ENCODE measurements at places on chromosomes 11 and 22.

GRCh38 chr22:50244420-50245213 is at the start of gene TUBGCP6:
TUBGCP6 (minus strand) TSS chr22:50245023; CDS start chr22:50244459, 564 bp downstream.
- peak; percentile 87 for DNase-seq

- no peak for DNase-seq
These were observed 32.2 kb upstream of the LDLRAD3 start for GRCh38 chr11:35911616-35912165.

GRCh38 chr11:36222831-36223635 is 66.2 kb downstream of the COMMD9 start:
- DNase-seq = no peak

GRCh38 chr22:50141891-50142363 is 28.6 kb upstream of the PANX2 start:
- no peak for DNase-seq

DNA sequence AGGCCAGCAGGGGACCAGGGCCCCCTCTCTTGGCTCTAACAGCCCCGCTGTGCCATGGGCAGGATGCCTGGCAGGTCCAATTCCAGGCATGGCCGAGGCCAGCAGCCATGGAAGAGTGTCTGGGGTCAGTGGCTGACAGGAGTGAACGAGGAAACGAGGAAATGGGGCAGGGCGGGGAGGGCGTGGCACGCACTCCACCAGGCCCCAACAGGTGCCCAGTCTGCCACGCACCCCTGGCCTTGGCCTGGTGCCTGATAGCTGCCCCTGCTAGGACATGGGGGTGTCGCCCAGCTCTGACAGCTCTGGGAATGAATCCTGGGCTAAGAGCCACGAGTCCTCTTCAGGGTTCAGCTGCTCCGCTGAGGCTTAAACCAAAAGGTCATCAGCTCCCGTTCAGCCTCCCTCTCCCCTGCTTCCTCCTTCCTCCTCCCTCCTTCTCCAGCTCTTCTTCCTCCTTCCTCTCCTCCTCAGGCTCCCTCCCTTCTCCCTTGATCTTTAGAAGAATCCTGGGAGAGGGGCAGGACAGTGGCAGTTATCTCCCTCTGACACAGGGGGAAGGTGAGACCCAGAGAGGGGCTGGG is 11.5 kb upstream of the TBC1D22A start:
- no peak for DNase-seq

DNA sequence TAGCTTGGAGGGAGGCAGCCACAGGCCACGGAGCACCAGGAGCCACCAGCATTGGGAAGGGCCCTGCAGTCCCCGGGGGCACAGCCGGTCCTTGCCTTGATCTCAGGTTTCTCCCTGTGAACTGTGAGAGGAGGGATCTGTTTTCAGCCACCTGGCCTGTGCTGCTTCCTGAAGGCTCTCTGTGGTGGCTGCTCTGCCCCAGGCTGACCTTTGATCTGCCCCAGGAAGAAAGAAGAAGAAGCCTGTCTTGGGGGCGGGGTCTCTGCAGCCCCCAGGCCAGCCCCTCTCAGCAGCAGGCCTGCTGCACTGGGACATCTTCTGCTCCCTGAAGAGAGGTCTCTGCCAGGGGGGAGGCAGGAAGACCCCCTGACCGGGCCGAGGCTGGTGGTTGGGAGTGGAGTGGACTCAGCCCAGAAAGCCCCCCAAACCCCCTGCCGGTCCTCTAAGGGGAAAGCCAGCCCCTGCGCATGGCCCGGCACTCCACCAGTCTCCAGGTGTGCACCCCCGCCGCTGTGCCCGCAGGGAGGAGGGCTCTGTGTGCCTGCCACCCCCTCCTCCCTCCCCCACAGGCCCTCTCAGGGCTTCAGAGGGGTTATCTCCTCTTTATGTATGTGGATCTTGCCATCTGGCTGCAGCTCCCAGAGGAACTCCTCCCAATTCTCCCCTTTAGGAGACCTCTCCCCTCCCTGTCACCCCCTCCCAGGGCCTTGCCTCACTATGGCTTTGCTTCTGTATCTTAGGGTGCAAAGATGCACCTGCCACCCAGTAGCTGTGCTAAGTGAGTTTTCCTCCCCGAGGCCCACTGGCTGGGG is 675.3 kb downstream of the BRD1 start:
- DNase-seq = no peak

GRCh38 chr11:58654908-58655296 is 32.4 kb downstream of the CNTF start:
- no peak for DNase-seq

GRCh38 chr22:32607086-32607485 is 132.5 kb downstream of the FBXO7 start:
- no peak for DNase-seq

DNA sequence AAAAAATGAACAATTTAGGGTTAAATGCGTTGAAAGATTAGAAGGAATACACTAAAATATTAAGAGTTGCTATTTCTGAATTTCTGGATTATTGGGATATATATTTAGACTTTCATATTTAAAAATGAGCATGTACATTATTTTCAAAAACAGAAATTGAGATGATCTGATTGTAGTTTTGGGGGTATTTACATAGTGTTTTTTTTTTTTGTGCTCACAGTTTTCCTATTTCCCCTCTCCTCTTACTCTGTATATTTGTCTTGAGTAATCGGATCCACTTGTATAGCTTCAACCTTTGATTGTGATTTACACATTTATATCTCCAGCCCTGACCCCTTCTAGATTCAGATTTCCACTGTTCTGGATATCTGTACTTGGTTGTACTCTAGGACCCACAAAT is 5.3 kb downstream of the USP47 start:
- no peak for DNase-seq

GRCh38 chr22:31140746-31141145 is 438 bp upstream of the PLA2G3 start:
- no peak for DNase-seq

DNA sequence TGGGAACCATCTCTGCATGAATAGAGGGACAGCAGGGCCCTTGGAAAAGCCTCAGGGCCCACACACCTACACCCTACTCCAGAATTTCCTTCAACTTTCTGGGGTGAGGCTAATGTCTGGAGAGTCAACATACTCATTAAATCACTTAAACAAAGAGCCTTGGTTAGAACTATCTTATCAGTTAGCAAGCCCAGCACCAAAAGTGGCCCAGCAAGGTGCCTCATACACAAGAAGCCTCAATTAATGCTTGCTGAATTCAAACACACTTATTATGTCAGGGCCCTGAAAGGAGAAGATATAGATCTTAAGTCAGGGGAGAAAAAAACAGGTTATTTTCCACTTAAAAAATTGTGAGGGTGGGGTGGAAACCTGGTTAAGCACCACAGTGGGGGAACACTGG is 61.4 kb downstream of the C11orf58 start:
- DNase-seq = no peak
